ENCODE measurements at places on chromosomes 7 and 10.

GRCh38 chr7:73364006-73364728, 36.2 kb downstream of the FKBP6 start:
- no peak for DNase-seq

DNA sequence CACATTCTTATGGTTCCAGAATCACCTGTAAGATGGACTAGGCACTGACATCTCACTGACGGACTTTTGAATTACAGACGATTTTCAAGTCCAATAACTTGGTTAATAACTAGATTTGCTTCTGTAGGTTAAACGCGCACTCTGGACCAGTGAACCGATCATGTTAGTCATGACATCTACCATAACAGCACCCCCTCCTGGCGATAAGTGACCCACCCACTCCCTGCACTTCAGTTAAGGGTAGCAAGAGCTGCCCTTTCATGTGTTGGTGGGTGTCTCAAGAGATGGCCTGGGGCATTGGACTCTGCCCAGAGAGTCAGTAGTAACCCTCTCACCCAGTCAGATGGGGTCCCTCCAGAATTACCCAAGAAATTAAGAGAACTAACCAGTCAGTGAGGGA, 12.9 kb downstream of the GRM8 start:
- no peak for DNase-seq

- DNase-seq = no peak
Measured at GRCh38 chr10:20094226-20094976, 278.2 kb downstream of the PLXDC2 start.

GRCh38 chr10:72306215-72306760, 32.6 kb downstream of the DDIT4 start:
- no peak for DNase-seq

DNA sequence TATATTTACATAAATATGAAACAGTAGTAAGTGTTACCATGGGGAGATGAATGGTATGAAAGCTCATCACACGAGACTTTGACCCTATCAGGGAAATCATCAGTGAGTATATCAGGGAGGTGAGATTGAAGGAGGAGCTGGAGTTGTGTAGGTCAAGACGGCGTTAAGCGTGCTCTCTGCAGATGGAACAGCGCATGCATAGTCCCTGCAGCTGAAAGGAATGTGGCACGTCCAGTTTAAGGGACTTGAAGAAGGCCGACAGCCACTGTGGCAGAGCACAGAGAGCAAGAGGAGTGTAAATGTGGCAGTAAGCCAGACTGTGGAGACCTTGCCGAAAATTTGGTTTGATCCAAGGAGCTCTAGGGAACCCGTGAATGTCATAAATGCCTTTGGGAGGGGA, 38.9 kb downstream of the POU6F2 start:
- no peak for DNase-seq

GRCh38 chr10:131446171-131446570, 134.7 kb upstream of the TCERG1L start:
- no peak for DNase-seq

DNA sequence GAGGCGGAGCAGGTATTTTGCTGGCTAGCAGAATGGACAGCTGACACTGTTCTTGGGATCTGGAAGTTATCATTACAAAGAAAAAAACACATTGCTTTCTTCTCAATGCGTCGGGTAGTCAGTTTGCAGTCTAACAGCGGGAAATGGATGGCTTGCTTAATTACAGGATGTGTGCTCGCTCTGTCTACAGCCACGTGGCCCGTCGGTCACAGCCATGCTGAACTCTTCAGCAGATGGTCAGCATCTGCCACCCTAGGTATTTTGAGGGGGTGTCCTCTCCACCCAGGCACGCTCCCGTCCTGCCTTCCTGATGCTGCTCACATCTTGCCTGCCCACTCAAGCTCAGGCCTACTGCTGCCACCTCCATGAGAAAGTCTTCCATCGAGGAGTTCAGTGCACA, 20.4 kb upstream of the INMT start:
- DNase-seq = no peak

- no peak for DNase-seq
Measured at GRCh38 chr10:62326176-62326575, 48.0 kb upstream of the ZNF365 start.

DNA sequence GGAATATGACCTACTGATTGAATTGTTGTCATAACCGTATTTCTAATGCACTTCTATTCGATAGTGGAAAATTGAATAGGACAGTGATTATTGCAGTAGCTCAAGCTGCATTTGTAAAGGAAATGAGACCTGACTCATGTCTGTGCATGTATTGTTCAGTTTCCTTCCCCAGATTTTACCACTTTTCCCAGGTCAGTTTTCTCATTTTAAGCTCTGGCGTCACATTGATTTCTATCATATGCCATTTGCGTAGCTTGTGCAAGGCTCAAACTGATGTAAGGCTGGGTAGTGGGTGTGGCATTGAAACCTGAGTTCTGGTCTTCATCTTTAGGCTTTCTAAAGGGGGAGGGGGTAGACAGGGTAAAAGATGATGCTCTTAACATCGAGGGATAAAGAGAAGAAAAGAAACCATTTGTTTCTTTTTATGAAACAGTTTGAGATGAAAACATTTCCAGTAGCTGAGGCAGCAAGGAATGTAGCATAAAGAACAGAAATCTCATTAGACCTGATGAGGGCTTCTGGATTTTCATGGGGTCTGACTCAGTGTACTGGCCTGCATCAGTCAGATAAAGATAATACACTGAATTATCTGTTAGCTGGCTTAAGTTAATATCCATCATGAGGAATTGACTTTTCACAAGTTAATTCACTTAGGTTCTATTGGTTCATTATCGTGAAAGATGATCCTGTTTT, 182.3 kb upstream of the CDCA7L start:
- DNase-seq = no peak
